Kidney tubule cell (primary cell): ENCODE measurements at places on chromosomes 3 and 15.
A peak's percentile ranks its signal among the peaks of the same experiment; 100 is the strongest.

GRCh38 chr3:62999158-62999557 is 123.9 kb upstream of the CADPS start:
- no peak for DNase-seq

- DNase-seq, result peak; percentile 80
These were observed 31.8 kb downstream of the PCOLCE2 start for GRCh38 chr3:142857056-142857455.

DNA sequence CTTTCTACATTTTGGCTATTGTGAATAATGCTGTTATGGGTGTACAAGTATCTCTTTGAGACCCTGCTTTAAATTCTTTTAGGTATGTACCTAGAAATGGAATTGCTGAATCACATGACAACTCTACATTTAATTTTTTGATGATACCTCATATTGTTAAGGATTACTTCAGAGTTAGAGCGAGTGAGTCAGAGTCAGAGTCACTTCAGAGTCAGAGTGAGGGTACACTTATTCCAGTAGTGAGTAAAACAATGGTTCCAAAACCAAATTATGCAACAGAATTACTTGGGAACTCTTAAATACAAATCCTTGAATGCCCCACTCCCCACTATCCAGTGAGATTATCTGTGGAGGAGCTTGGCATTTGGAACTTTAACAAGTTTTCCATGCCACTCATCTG is 50.3 kb upstream of the SNRK start:
- DNase-seq, result peak; percentile 32

DNA sequence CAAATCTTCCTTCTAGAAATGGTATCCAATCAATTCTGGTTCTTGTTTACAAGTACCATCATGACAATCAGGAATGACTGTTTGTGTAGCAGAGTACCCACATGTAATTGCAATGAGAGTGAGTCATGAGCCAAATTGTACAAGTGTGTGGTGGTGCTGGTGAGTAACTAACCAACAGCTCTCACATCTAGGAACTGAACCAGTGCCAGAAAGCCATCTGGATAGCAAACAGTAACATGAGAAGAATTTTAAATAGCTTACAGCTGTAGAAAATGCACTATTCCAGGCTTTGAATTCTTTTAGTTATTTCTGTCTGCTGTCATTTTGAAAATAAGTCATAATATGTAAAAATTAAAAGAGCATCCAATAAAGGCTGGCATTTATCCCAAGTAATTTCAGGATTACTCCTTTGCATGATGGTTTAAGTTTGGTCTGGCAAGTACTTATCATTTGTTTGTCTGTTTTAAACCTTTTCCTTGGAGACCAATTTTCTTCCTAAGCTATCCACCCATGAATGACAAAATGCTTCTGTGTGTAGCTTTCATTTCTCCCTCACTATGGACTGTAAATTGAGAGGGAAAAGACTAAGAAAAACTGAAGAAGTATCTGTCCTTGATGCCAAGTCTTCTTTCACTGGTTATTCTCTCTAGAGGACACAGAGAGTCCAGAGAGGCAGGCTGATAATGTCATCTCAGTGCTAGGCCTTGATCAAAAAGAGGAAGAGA is 60.0 kb downstream of the PIK3CB start:
- DNase-seq, result peak; percentile 95

- peak; percentile 37 for DNase-seq
These were observed 27.2 kb upstream of the PHLDB2 start for GRCh38 chr3:111831840-111832239.

- DNase-seq, result peak; percentile 69
These were observed 62.5 kb upstream of the SKOR1 start for GRCh38 chr15:67762610-67763368.

- DNase-seq, result no peak
These were observed 16.2 kb downstream of the MBNL1 start for GRCh38 chr3:152284906-152285305.

GRCh38 chr3:49552087-49552486 is 2.2 kb upstream of the BSN start:
- DNase-seq, result no peak

DNA sequence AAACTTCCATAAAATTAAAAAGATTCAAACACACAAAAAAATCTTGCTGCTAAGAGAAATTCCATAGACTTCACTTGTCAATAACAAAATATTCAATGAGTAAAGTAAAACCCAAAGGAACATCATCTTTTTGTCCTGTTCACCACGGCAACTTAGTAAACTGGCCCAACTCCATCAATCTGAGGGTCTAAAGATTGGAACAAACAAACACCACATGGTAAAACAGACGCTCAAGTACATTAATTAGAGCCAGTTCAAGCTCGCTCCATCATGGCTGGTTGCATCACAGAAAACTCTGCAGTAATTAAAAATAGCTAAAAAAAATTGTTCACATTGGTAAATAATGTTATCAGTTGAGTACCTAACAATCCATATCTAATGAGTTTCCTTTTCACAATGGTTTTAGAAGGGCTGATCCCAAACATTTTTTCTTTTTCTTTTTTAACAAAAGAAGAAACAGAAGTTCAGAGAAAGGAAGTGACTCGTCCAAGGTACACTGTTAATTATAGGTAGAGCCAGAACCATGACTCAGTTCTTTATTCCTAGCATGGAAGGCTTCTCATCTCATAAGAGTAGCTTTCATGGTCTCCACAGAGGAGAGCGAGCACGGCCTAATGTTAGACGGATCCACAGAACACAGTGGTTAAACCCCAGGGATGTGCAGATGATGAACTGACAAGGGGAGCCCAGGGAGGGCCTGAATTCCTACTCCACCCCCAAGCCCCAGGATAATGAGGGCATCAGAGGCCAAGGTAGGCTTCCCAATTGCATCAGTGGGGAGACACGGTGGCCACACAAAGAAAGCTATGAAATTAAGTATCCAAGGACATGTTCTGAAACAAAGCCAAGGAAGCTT is 79.2 kb upstream of the ARHGEF3 start:
- peak; percentile 63 for DNase-seq

DNA sequence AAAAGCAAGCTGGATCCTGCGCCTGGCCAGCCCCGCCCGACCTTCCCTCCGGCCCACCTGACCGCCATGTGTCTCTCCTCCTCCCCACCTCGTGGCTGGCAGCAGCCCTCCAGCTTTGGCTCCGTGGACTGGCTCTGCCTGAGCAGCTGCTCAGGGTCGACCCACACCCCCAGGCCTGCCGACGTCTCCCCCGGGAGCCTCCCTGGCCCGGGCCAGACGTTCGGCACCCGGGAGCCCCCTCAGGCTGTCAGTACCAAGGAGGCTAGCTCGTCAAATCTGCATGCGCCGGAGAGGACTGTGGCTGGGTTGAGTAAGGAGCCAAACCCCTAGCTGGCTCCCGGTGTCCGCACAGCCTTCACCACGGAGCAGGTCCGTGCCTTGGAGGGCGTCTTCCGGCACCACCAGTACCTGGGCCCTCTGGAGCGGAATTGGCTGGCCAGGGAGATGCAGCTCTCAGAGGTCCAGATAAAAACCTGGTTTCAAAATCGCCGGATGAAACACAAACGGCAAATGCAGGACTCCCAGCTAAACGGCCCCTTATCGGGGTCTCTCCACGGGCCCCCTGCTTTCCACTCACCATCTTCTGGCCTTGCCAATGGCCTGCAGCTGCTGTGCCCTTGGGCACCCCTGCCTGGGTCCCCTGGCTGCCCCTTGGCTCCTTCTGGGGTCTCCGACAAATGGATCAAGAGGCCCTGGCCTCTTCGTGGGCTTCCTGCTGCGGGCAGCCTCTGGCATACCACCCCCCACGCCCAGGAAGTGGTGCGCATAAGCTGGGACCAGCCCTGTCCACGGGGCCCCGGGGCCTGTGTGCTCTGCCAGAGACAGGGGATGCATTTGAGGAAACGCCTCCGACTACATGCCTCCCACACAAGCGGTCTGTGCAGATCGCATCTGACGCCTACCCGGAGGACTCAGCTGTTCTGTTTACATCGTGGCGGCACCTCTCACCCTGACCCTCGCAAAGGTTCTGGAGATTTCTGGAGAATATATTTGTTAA is 345.0 kb downstream of the ZNF385D start:
- DNase-seq, result no peak

DNA sequence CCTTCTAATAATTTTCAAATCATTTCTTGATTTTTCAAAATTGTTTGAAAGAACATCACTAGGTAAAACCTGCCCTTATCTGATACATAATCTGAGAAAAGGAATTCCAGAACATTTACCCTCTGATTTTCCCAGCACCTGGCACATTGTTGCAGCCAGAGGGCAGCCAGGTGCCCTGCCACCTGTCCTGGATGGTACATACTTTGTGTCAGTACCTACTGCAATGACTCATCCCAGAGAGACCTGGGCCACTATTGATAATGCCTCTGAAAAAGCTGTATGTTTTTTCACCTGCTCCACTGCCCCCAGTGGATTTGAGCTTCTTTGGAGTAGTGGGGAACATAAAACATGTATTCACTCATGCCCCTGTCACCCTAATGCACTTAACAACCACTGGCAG is 648.9 kb upstream of the GBE1 start:
- DNase-seq, result peak; percentile 7

DNA sequence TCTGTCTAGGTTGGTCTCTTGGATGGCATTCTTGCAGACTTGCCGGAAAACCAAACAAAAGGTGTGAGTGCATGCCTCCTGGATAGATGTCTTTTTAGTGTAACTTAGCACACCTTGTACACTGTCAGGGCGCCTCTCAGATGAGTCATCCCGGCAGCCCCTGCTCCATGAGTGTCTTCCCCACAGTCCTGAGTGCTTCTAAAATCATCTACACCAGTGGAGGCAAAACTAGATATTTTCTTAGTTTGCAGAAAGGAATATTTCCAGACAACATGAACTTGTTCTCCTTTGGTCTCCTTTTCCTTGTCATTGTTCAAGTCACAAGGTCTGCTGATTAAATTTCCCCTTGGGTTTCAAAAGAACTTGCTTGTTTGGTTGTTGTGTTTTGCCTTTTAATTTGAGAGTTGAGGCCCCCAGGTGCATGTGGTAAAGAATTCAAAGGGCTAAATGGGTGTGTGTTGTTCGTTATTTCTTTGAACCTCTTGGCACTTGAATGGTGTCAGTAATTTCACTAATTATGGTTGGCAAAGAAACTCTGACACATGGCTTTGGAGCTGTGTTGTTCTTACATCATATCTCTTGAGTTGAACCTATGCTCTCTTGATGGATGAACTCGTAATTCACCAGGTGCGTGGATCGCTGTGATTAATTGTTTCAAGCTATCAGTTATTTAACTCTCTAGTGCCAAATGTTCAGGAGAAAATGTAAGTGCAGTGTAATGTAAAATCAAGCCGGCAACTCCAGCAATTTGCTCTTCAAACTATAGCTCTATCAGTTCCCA is 98.2 kb downstream of the IGF1R start:
- DNase-seq, result no peak

DNA sequence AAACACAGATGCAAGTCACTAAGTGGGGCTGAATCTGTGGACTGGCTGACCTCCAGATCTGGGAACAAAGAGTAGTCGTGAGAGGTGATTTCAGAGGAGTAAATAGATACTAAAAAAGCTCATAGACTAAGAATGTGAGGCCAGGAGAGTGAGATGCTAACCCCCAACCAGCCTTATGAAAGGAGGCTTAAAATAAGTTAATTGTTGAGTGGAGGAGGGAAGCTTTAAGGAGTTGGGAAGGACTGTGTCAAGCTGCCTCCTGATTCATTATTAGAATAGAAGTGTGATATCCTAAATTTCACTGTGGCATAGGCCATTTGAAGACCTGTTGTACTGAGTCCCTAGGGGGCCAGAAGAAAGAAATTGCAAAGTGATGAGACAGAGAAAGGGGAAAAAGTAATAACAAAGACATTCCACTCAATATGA is 107.6 kb downstream of the RBPMS2 start:
- peak; percentile 84 for DNase-seq

- DNase-seq, result no peak
These were observed 54.5 kb downstream of the KIF9 start for GRCh38 chr3:47228088-47228487.

- peak; percentile 12 for DNase-seq
These were observed 30.6 kb upstream of the GPR160 start for GRCh38 chr3:170007031-170007663.

DNA sequence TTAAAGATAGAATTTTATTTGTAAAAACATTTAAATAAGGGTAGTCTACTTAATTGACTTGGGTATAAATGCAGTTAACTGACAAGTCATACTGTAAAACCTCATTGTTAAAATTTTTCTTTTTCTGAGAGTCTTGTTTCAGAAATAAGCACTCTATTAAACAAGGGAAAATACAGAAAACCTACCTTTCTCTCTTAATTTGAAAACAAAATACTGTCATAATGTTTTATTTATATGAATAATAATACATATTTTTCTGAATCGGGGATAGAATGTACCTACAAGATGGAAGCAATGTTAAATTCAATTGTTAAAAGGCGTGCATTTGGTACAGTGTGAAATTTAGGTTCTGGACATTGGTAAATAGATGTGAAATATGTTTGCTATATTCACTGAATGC is 17.8 kb downstream of the ZIC1 start:
- no peak for DNase-seq

DNA sequence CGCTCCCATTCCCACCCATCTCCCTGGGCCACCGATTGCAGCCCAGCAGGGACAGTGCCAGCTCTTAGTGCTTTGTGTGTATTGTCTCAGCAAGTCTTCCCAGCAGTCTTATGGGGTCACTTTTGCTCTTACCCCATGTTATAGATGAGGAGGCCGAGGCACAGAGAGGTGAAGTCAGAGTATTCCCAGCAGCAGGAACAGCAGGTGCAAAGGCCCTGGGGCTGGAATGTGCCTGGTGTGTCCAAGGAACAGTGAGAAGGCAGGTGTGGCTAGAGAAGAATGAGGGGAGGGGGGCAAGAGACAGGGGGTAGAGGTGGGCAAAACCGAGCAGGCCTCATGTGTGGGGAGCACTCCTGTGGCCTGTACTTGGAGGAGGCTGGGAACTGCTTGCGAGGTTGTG is 12.8 kb upstream of the DUSP7 start:
- no peak for DNase-seq

DNA sequence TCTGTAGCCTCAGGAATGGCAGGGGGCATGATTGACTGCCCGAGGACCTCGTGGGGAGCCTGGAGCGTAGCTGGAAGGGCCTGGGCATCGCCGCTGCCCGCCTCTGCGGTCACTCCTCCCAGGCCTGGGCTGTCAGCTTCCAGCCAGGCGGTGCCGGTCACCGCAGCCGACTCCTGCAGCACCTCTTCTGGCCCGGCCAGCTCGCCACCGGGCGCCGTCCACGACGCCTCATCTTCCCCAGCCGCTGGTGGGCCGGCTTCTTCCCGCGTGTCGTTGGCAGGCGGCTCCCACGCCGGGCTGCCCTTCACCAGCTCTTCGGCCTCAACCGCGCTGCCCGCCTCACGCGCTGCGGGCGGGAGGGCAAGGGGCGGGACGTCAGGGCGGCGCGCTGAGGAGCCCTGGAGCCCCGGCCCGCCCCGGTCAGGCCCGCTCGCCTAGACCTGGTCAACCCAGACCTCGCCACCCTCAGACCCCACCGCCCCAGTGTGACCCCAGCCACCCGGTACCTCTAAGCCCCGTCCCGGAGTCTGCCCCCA is 1.0 kb downstream of the CSPG5 start:
- DNase-seq, result no peak

GRCh38 chr15:95113041-95113440 is 881.7 kb downstream of the MCTP2 start:
- no peak for DNase-seq

GRCh38 chr3:13105896-13106250 is 32.6 kb upstream of the IQSEC1 start:
- DNase-seq, result no peak

GRCh38 chr3:355622-356021 is 159.1 kb downstream of the CHL1 start:
- peak; percentile 87 for DNase-seq
